SK-N-SH (cell line): ENCODE measurements at places on chromosomes 6 and 20.
A peak's percentile ranks its signal among the peaks of the same experiment; 100 is the strongest.

DNA sequence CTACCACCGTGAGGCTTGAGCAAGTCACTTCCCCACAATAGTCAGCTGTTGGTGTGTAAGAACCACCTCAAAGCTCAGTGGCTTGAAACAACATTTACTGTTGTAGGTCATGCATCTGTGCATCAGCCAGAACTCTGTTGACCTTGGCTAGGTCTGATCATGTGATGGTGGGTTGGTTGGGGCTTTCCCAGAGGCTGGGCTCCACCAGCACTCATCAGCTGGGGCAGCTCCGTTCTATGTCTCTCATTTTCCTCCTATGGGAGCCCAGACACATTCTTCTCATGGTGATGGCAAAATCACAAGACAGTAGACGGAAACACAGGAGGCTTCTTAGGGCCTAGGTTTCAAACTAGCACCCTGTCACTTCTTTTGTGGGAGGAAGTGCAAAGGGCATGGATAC lies 42.8 kb upstream of the PSMF1 start:
- DNase-seq = no peak

- DNase-seq = no peak
Observed at GRCh38 chr6:28211840-28212509, 13.1 kb upstream of the ZSCAN9 start.

DNA sequence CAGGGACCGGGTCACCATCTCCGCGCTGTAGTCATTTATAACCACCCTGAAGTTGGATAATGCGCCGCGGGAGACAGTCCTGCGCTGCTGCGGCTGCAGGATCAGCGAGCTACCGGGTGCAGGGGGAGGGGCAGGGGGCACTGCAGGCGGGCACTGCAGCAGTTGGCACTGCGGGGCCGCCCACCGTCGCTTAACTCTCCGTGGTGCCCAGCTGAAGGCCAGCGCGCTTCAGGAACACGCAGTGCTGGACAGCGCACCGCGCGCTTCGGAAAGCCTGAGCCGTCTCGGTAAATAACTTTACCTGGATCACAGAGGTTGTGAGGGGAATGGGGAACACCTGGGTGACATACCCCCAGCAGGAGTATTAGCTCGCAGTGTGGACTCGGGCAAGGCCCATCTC lies 12.4 kb upstream of the LRFN2 start:
- no peak for DNase-seq

DNA sequence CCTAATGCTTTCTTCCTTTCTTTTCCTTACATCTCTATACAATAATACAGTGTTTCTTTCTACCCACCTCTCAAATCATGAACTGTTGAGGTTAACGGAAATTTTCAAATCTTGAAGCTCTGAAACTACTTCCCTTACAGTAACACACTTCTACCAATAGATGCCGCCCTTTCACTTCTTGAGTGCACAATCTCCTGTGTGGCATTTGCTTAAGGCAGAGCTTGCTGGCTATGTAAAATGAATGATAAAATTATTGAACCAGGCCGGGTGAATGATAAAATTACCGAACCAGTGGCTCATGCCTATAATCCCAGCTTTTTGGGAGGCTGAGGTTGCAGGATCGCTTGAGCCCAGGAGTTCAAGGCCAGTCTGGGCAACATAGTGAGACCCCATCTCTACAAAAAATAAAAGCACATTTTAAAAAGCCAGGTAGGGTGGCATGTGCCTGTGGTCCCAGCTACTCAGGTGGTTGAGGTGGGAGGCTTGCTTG lies 56.8 kb downstream of the KCNS1 start:
- DNase-seq = peak; percentile 36

GRCh38 chr20:17844549-17845298 lies 123.9 kb downstream of the SNX5 start:
- no peak for DNase-seq

GRCh38 chr20:17513939-17514338 lies 17.2 kb downstream of the BFSP1 start:
- no peak for DNase-seq

GRCh38 chr6:135358251-135358821 lies 139.2 kb downstream of the AHI1 start:
- no peak for DNase-seq

DNA sequence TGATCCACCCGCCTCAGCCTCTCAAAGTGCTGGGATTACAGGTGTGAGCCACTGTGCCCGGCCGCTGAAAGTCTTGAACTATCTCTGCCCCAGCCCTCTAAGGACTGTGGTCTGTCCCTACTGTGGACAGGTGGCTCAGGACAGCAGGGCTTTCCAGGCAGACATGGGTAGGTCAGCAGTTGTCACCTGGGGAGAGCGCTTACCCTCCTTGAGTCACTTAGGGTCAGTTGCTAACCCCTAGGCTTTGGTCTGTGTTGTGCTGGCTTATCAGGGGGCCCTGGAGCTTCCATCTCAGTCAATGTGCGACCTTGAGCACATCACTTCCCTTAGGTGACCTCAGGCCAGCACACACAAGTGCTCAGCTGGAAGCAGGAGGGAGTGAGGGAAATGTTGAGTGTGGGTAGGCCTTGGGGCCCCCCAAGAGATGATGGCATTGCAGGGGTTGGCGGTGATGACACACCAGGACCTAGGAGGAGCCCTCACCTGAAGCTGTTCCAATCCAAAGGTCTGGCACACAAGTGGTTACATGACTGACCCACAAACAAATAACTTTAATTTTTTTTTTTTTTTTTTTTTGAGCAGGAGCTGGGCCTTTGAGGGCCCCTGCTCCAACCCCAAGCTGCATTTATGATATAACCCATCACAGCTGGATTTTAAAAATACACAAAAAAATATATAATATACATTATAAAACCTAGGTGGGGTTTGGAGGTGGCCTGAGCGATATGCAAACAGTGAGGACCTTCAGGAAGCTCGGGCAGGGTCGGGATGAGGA lies 5.1 kb downstream of the RPL10A start:
- no peak for DNase-seq

- peak; percentile 94 for DNase-seq
Observed at GRCh38 chr20:46512943-46513844, at the start of gene ZNF334. Gene ZNF334 (minus strand): TSS chr20:46513559. CDS start chr20:46512102, 1,457 bp downstream.

GRCh38 chr6:23003671-23004467 lies 434.5 kb downstream of the HDGFL1 start:
- DNase-seq = peak; percentile 24

DNA sequence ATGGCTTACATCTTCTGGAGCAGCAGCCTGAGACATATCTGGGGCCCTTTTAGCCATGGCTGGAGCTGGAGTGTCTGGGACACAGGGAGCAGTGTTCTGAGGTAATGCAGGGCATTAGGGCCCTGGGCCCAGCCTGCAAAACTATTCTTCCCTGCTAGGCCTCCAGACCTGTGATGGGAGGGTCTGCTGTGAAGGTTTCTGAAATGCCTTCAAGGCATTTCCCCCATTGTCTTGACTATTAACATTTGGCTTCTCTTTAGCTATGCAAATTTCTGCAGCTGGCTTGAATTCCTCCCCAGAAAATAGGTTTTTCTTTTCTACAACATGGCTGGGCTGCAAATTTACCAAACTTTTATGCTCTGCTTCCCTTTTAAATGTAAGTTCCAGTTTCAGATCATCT lies 61.5 kb downstream of the EDN1 start:
- no peak for DNase-seq

GRCh38 chr20:58309591-58310290 lies at the start of gene RAB22A:
Gene RAB22A (plus strand): TSS chr20:58309715. CDS start chr20:58309977, 262 bp downstream.
- DNase-seq = peak; percentile 98

GRCh38 chr20:50475681-50476292 lies 34.4 kb upstream of the PTPN1 start:
- DNase-seq = no peak

- DNase-seq = no peak
Observed at GRCh38 chr6:134187154-134187553, 130.8 kb downstream of the SGK1 start.

GRCh38 chr6:109816452-109817374 lies 125.6 kb downstream of the FIG4 start:
- DNase-seq = no peak

DNA sequence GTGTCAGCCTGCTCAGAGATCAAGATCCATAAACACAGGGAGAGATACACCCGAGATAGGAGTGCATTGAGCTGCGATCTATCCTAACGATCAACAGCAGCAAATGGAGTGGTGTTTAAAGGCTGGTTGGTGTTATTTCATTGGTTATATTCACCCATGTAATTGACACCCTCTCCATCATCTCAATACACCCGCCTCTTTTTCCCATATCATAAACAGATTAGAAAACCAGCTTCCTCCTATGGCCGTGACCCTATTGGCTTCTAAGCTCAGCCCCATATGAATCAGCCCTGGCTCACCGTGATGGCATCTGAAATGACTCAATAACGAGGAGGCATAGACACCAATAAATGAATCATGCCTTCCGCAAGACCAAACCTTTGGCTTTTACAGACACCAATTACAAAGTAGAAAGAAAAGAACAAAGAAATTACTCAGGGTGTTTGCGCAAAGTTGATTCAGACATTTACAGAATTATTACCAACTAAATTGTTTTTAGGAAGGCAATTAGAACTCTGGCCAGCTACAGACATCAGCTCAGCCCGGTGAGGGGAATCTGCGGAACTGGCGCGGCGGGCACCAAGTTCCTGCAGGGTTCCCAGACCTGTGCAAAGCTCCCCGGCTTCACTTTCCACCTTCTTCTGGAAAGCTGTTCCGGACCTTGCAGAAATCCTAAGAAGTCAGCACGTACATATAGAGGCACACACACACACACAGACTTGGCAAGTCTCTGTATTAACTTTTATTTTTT lies 11.5 kb downstream of the PMEPA1 start:
- DNase-seq = peak; percentile 57

- DNase-seq = no peak
Observed at GRCh38 chr6:165184192-165184979, 125.0 kb downstream of the C6orf118 start.
